ENCODE measurements at places on chromosomes 1 and 21.

DNA sequence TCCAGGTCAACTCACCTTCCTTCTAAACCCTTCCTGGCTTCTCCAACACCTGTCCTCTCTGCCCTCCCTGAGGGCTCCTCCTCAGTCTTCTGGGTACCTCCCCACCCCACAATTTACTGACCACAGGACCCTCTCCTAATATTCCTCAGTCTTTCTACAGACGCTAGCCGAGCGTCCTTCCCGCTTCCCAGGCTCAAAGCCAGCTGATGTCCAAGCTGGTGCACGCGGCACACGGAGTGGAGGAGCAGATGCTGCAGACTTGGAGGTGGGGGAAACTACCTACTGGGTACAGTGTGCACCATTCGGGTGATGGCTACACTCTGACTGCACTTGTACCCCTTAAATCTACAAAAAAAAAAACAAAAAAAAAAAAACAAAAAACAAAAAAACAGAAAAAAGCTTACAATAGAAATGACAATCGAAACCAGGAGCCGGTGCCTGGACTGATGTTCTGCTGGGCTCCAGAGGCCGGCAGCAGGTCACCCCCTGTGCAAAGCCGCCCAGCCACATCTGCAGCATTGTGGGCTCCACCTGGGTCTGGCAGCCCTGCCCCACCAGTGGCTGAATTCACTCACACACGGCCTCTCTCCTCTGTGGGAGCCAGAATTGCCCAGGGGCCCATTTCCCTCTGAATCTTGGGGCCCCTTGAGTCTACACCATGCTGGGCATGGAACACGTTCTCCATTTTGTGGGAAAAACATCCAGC lies 7.0 kb downstream of the TRIM11 start:
- no peak for DNase-seq

DNA sequence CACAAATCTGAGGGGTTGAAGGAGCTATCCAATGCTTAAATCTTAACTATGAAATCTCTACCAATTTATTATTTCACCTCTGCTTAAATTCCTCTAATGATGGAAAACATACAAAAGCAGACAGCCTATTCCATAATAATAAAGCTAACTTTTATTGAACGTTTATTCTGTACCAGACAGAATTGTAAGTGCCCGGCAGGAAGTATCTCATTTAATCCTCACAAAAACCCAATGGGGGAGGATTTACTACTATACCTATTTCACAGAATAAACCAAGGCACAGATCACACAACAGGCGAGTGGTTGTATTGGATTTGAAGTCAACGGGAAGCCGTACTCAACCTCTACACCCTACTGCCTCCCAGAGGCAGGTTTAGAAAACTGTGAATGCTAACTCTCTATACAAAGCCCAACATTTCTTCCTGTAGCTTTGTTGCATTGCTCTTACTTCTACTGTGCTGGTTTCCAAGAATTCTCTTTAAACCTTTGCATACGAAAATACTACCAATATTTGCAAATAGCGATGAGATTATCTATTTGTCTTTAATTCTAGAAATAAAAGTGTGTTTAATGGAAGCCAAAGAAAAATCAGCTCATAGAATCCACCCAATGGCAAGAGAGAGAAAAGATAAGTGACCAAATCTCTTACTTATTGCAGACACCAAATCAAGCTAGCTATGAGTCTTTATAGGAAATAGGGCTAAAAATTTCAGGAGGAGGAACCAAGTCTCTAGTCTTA lies 33.5 kb upstream of the C1orf53 start:
- peak; percentile 66 for DNase-seq

- DNase-seq, result no peak
Measured at GRCh38 chr1:178376008-178376407, 120.8 kb downstream of the CLEC20A start.

DNA sequence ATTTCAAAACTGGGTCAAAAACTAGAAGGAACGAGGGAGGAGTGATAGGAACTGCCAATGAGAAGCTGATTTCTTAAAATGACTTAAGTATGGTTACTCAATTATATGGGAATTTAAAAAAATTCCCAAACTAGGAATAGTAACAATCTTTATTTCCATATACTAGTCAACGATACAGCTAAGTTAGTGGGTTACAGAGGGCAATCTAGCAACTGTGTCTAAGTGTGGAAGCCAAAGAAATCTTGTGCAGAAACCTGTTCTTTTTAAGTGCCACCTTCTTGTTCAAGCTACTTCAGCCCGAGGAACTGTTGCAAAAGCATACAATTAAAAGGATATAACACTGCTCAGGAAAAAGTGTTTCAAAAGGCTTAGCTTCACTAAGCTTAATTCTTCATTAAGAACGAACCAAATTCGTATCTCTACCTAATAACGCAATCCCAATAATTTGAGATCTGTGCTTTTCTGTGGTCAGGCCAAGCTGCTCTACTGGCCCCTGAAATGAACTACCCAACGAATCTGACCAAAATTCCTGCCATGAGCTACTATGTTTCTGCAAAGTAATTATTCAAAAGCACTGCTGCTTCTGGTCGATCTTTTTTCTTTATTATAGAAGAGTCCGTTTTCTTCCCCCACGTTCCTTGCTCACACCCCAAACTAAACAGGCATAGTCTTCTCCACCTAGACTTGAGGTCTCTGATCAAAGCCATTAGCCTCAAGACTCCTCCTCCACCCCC lies 1.8 kb downstream of the USP24 start:
- DNase-seq, result peak; percentile 31

DNA sequence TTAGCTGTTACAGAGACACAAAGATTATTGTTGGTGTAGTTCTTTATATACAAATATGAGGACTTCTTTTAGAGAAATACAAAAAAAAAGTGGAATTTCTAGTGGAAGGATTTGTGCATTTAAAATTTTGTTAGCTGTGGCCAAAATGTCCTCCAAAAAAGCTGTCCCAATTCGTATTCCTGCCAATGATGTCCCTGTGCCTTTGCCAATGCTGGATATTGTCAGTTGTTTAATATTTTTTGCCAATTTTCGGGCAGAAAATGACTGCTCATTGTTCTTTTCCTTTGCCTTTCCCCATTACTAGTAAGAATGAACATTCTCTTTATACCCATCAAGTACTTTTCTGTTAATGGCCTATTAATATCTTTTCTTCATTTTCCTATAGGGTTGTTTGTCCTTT lies 110.0 kb upstream of the HOOK1 start:
- no peak for DNase-seq

GRCh38 chr21:14010729-14011128 lies 200.0 kb downstream of the LIPI start:
- DNase-seq, result no peak

GRCh38 chr1:68221980-68222373 lies 10.3 kb downstream of the WLS start:
- DNase-seq, result no peak

- no peak for DNase-seq
Measured at GRCh38 chr1:56873213-56873612, 18.6 kb downstream of the C8A start.

Data from KBM-7 (cell line).